Activated CD8-positive, alpha-beta T cell treated with anti-CD3 and anti-CD28 coated beads for 36 hours (primary cell): ENCODE measurements at places on chromosomes 16 and 17. TPM values are rescaled to one million over a fixed set of nuclear protein-coding genes. Genes with fewer than 3 reads are reported as not detected.

Gene ANTKMT
- total RNA-seq, result 34.3 TPM

Gene TNFRSF13B
- not detected for total RNA-seq

Gene PRKCB
- total RNA-seq, result 105 TPM

Gene PRR35
- not detected for total RNA-seq

GRCh38 chr16:59737274-59737673, 1003.2 kb upstream of the GOT2 start:
- DNase-seq, result no peak
